ENCODE measurements at places on chromosomes 3 and 15.

GRCh38 chr15:38991126-38991525 is 426.5 kb upstream of the RASGRP1 start:
- no peak for DNase-seq

- DNase-seq = no peak
Observed at GRCh38 chr3:101519685-101520365, 6.8 kb upstream of the SENP7 start.

- no peak for DNase-seq
Observed at GRCh38 chr3:25663347-25663868, 1.3 kb downstream of the TOP2B start.

GRCh38 chr3:73228437-73228836 is 167.0 kb downstream of the EBLN2 start:
- no peak for DNase-seq

GRCh38 chr3:64518950-64519349 is 168.8 kb downstream of the ADAMTS9 start:
- no peak for DNase-seq

- no peak for DNase-seq
Observed at GRCh38 chr3:134038716-134039115, 9.0 kb upstream of the SLCO2A1 start.

GRCh38 chr3:115580566-115580965 is 42.7 kb upstream of the GAP43 start:
- DNase-seq = no peak

GRCh38 chr15:56440214-56440770 is 24.6 kb downstream of the MNS1 start:
- no peak for DNase-seq

GRCh38 chr3:12663401-12663935 is 449 bp downstream of the RAF1 start:
- peak; percentile 79 for DNase-seq

DNA sequence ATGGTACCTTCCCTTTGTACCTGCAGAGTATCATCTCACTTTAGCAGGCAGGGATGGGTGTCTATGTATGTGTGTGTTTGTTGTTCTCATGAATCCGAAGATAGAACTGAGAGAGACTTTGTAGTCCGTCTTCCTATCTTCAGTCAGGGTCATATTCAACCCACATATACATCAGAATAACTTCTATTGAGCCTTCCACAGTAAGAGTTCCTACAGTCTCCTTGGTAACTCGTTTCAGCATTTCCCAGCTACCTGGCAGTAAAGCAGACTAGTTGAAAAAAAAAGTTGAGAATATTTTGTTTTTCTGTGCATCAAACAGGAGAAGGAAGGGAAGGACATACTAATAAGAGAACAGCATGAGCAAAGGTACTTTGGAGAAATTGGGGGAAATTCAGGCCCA is 106.8 kb downstream of the VPS8 start:
- no peak for DNase-seq

DNA sequence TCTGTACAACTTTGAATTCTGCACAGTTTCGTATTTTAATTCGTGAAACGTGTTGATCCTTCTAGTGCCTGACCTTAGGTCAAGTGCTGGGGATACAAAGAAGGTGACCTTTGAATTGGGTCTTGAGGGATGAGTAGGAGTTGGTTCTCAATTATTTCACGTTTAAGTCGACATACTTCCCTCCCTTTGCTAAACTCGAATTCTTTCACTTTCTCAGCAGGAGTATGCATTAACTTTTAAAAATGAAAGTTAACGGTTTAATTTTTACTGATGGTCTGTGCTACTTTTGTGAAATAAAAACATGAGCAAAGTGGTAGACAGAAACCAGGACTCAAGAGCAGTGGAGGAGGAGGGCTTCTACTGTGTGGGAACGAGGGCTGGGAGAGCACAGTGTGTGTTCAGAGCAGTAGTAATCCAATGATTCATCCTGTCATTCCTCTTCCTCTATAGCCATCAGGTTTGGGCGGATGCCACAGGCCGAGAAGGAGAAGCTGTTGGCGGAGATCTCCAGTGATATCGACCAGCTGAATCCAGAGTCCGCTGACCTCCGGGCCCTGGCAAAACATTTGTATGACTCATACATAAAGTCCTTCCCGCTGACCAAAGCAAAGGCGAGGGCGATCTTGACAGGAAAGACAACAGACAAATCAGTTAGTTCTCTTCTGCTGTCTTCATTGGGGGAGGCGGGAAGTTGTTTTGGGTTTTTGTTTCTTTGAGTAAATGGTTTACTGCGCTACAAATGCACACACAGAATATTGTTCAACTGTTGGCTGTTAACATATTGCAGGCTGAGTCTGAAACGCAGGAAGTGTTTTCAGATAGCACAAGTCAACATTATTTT is 78.6 kb upstream of the TSEN2 start:
- peak; percentile 77 for DNase-seq

GRCh38 chr3:13612829-13613228 is 63.9 kb downstream of the FBLN2 start:
- no peak for DNase-seq

GRCh38 chr15:83784975-83785374 is 131.1 kb downstream of the ADAMTSL3 start:
- DNase-seq = no peak

- no peak for DNase-seq
Observed at GRCh38 chr3:158896729-158897128, 94.9 kb downstream of the MFSD1 start.

GRCh38 chr3:181568248-181568647 is 143.5 kb upstream of the SOX2 start:
- no peak for DNase-seq

GRCh38 chr3:166785876-166786275 is 594.2 kb downstream of the ZBBX start:
- DNase-seq = no peak

DNA sequence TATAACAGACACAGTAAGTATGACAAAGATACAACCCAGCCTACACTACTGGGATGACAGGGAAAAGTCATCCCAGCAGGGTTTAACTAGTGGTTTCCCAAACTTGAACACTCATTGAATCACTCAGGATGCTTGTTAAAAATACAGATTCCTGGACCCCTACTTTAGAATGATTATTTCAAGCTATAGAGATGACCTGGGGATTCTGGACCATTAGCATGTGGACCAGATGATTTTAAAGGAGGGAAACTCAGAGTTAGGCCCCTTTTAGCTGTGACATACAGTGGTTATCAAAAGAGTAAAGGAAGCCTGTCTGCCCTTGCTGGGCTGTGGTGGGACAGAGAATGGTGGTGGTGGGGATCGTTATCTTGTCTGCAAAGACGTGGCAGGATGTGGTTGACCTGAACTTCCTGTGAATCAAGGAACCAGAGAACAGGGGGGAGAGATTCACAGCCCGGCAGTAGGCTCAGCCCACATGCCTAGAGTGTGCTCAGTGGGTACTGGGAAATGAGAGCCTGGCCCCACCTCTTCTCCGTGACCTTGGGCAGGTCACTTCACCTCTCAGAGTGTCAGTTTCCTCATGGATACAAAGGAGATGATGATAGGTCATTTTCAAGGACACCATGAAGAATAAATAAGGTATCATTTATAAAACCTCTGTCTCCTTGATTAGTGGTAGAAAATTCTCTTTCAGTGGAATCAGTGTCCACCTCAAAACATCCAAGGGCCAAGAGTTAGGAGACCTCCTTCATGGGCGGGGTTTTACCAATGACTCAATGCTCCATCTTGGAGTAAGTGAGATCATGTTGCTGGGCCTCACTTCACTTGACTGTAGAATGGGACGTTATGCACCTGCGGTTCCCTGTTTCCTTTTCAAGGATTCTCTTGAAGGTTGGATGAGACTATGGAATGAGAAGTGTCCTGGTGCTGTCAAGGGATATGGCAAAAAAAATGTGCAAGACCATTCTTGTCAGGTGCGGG is 306.5 kb downstream of the RPLP1 start:
- no peak for DNase-seq

- DNase-seq = no peak
Observed at GRCh38 chr15:95284933-95285421, 1045.5 kb upstream of the NR2F2 start.

DNA sequence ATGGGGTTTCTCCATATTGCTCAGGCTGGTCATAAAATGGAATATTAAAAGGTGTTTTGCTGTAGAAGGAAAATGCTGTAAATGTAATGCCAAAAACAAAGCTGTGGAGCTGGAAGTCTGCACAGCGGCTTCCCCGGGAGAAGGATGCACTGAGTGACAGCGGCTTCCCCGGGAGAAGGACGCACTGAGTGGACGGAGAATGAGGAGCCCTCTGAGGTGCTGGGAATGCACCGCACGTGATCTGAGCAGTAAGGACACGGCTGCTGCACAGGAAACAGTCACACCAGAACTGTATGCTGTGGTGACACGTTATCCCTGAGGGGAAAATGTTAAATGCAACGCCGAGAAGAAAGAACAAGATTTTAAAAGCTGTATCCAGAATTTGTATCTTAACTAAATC is 24.6 kb downstream of the TNK2 start:
- DNase-seq = no peak

DNA sequence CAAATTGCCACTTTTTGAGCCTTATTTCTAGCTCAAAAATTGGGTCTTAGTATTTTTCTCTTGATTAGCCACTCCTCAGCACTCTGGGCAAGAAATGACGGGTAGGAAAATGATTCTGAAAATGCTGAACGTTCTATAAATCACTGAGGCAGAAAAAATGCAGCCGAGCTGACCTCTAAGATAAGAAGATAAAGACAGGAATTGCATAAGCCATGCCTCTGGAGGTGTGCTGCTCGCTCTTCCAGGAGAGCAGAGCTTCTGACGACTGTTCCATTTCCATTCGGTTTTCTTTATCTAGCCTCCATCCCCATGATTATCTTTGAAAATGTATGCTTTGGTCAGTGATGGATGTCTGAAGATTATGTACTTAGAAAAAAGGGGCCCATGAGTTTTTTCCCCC is 558.8 kb upstream of the ADAMTS9 start:
- DNase-seq = no peak

- no peak for DNase-seq
Observed at GRCh38 chr15:59834528-59834927, 145.4 kb upstream of the BNIP2 start.

GRCh38 chr3:118942671-118943070 is 92.0 kb downstream of the IGSF11 start:
- no peak for DNase-seq

DNA sequence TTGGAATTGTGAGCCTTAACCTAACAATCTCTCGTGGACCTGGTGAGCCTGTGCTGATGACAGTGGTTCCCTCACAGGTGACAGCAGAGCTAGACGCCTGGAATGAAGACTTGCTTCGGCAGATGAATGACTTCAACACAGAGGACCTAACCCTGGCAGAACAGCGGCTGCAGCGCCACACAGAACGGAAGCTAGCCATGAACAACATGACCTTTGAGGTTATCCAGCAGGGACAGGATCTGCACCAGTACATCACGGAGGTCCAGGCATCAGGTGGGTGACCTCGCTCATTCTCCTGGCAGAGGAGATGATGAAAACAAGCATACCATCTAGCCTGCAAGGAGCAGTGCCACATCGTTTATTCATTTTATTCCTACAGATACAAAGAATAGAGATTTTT is 316.9 kb upstream of the UMPS start:
- no peak for DNase-seq

- DNase-seq = no peak
Observed at GRCh38 chr15:82999426-82999825, 12.0 kb downstream of the C15orf40 start.

GRCh38 chr3:157469561-157470294 is 33.1 kb downstream of the PTX3 start:
- DNase-seq = no peak

GRCh38 chr3:123657568-123657967 is 72.7 kb upstream of the HACD2 start:
- no peak for DNase-seq

DNA sequence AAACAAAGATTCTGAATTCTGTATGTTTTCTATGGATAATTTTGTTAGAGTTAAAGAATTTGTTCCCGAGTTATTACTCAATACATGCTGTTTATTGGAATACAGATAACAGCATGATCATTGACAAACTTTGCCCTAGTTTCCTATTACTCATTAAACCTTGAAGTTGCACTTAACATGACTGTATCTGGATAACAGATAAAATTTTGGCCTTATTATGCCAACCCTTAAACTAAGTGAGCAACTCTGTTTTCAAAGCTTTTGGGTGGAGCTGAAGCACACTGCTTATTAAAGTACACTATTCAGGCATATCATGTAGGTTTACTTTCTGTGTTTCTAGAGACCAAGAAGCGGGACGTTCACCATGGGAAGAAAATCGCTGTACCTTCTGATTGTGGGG is at the start of gene AADAC:
AADAC (plus strand) TSS at position 318 of the 400 bp plus-strand sequence; CDS start at position 365, 47 bp downstream.
- DNase-seq = no peak

GRCh38 chr15:98896002-98896721 is 111.4 kb downstream of the PGPEP1L start:
- no peak for DNase-seq

DNA sequence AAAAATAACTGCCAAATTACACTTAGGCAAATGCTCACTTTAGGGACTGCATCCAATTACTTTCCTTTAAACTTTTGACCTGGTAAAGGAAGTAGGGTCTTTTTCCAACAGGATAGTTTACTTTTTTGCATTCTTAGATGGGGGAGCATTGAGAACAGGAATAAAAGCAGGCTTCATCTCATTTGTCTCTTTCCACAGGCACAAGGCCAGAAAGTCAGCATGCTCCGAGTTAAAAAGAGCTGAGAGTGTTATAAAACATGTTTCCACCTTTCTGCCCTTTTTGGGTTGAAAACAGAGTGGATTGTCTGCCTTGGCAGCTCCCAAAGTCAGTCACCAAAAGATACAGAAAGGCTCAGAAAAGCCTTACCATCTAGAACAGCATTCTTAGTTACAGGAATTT is 404.9 kb upstream of the ALCAM start:
- no peak for DNase-seq

GRCh38 chr3:190658106-190658505 is 144.2 kb downstream of the IL1RAP start:
- DNase-seq = no peak

DNA sequence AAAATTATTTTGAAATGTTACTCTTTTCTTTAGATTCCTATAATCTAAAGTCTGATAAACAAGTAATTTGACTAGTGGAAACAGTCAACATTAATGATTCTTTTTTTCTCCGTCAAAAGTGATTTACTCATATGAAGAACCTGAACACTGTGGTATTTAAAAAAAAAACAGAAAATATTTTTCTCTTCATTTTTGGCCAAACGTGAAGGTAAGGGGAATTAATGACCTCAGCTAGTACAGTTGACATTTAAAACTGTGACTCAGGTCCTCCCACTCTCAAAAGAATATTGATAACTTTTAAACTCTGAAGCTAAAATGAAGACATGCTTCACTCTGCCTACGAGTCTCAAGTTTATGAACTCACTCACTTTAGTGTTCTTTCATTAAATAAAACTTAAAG is 34.5 kb downstream of the TIGIT start:
- no peak for DNase-seq
